ENCODE measurements at places on chromosomes 12 and 14.

- H3K27ac ChIP-seq = no peak overlapping the region
- H3K36me3 ChIP-seq = peaks cover 25% of the 10 kb centered on the region
- no peaks in the 10 kb centered on the region for H3K27me3 ChIP-seq
- H3K4me1 ChIP-seq = no peaks in the 10 kb centered on the region
Measured at GRCh38 chr12:108846290-108846701, 11.1 kb downstream of the SSH1 start.

DNA sequence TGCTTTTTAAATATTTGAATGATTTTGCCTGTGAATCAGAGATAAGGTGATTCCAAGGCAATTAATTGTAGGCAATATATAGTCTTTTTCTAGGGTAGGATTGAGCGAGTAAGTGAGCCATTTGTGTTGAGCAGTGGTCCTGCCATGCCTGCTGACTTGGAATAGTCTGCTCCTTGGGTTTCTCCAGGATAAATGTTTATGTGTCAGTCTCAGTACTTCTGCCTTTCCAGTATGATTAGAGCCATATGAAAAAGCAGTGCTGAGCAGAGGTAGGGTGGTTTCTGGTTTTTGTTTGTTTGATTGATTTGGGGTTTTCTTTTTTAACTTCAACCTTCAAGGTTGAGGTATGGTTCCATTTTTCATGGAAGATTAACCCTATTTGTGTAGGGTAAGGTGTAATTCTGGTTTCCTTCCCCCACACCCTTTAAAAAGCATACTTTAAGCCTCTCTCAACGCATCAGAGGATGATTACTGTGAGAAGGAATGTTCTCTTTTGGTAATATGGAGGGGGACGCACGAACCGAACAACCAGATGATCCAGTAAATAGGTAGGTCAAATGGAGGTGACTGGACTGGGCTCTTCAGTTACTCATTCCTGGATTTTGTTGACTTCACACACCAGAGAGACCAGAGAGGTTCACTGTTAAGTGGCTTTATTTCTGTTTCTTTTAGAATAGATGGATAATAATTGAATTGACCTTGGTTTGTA is 22.7 kb downstream of the FRMD6 start:
- no peak overlapping the region for H3K27ac ChIP-seq
- no peak for DNase-seq
- no peaks in the 10 kb centered on the region for H3K36me3 ChIP-seq
- H3K4me1 ChIP-seq = no peaks in the 10 kb centered on the region

GRCh38 chr14:101185946-101186345 is 282.4 kb upstream of the RTL1 start:
- H3K27ac ChIP-seq = no peak overlapping the region
- no peaks in the 10 kb centered on the region for H3K36me3 ChIP-seq
- H3K27me3 ChIP-seq = no peaks in the 10 kb centered on the region
- no peak overlapping the region for H3K4me3 ChIP-seq
- H3K4me1 ChIP-seq = no peaks in the 10 kb centered on the region

DNA sequence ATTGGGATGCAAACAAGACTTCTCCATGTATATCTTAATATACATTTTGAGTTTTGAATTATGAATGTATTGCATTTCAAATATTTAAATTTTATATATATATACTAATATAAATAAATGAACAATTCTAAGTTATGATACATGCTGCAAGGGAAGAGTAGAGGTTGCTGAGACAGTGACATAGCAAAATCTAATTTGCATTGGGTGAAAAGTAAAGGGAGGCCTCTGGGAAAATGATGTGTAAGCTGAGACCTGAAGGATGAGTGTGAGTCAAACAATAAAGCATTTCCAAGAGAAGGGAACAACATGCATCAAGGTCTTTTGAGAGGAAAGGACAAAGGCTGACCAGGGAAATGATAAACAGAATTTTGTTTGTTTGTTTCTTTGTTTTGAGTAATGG is 62.9 kb upstream of the PTPRQ start:
- DNase-seq = no peak
- H3K4me1 ChIP-seq = no peaks in the 10 kb centered on the region
- no peak overlapping the region for H3K27ac ChIP-seq
- no peaks in the 10 kb centered on the region for H3K36me3 ChIP-seq
- H3K4me3 ChIP-seq = no peak overlapping the region
- no peaks in the 10 kb centered on the region for H3K27me3 ChIP-seq

GRCh38 chr12:92111256-92111655 is 34.4 kb downstream of the BTG1 start:
- H3K4me1 ChIP-seq = no peaks in the 10 kb centered on the region

DNA sequence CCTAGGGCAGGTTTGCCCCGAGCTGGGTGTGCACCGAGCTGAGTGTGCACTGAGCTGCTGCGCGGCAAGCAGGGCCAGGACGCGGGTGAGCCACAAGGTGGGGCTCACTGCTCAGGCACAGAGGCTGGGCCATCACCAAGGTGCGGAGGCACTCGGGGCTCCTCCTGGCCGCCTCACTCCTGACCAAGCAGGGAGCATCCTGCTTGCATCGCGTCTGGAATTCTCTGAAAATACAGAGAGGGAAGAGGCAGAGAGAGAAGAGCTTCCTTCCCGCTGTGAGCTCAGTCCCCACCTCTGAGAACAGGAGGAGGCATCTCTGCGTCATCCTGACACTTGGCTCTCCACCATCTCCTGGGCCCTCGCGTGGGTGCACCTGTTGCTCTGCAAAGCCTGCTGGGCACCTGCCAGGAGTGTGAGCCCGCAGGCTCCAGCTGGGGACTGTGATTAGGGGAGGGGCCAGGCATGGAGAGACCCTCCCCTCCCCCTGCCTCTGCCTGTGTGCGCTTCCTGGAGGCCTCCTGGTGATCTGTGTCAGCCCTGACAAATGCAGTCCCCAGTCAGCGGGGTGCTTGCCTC is 116.3 kb downstream of the GLT1D1 start:
- H3K27ac ChIP-seq = no peak overlapping the region
- DNase-seq = no peak

DNA sequence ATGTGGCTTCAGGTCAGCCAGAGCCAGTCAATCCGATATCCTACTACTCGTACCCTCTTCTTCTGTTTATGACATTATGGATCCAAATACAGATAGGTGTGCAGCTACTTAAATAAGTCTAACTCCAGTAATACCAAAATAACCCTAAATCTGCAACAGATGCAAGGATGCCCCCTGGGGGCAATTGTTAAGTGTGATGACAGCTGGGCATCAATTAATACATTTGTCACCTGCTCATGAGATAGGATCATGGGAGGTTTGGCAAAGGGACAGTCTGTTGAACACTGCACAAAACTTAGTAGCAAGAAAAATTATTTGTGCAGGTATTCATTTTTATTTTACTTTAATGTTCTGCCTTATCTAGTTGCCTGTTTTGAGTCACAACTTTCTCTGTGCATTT is 83.2 kb downstream of the SLC38A6 start:
- no peaks in the 10 kb centered on the region for H3K4me1 ChIP-seq
- H3K27me3 ChIP-seq = no peaks in the 10 kb centered on the region
- DNase-seq = no peak
- no peak overlapping the region for H3K4me3 ChIP-seq

DNA sequence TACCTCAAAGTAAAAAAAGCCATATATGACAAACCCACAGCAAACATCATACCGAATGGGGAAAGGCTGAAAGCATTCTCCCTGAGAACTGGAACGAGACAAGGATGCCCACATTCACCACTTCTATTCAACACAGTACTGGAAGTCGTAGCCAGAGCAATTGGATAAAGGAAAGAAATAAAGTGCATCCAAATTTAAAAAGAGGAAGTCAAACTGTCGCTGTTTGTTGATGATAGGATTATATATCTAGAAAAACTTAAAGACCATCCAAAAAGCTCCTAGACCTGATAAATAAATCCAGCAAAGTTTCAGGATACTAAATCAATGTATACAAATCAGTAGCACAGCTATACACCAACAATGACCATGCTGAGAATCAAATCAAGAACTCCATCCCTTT is 5.2 kb downstream of the NDUFA12 start:
- H3K4me1 ChIP-seq = peaks cover 14% of the 10 kb centered on the region
- H3K27ac ChIP-seq = no peak overlapping the region
- peaks cover 18% of the 10 kb centered on the region for H3K36me3 ChIP-seq
- no peaks in the 10 kb centered on the region for H3K27me3 ChIP-seq

GRCh38 chr12:94898388-94898787 is 105.1 kb downstream of the NDUFA12 start:
- no peak overlapping the region for H3K4me3 ChIP-seq
- no peaks in the 10 kb centered on the region for H3K4me1 ChIP-seq
- H3K36me3 ChIP-seq = no peaks in the 10 kb centered on the region

- no peak overlapping the region for H3K4me3 ChIP-seq
- no peaks in the 10 kb centered on the region for H3K36me3 ChIP-seq
- DNase-seq = no peak
- H3K27ac ChIP-seq = no peak overlapping the region
- H3K4me1 ChIP-seq = no peaks in the 10 kb centered on the region
Measured at GRCh38 chr12:64187370-64187769, 34.7 kb downstream of the KICS2 start.

DNA sequence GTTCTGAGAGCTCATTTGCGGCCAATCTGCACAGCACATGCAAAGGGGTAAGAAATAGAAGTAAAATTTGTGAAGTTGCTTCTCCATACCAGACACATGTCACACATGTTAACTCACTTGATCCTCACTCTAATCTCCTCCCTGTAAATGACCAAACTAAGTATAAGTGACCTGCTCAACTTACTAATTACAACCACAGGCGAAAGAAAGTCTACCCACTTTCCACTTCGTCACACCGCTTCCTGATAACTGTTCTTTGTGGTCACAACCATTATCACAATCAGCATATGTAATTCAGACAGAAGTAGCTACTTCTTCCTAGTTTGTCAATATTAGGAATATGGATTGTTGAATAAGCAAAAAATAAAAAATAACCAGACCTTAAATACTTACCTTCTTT is 293.7 kb upstream of the CLEC14A start:
- no peak overlapping the region for H3K4me3 ChIP-seq
- DNase-seq = no peak
- no peaks in the 10 kb centered on the region for H3K36me3 ChIP-seq

DNA sequence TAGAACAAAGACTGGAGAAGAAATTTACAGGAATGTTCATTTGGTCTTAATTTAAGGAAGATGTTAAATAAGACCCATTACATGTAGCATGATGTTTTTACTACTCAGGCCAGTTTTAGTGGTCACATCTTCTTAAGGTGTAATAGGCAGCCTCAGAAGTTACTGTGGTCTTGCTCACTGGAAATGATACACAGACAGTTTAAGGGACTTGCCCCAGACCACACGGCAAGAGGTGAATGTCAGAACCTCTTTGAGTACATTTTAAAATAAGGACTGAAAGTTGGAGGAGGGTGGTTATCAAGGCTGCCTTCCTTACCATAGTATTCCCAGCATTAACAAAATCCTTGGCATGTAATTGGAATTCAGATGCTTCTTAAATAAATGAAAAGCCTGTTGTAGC is 37.9 kb downstream of the LRRK2 start:
- no peaks in the 10 kb centered on the region for H3K4me1 ChIP-seq
- no peak overlapping the region for H3K4me3 ChIP-seq
- DNase-seq = no peak
- no peaks in the 10 kb centered on the region for H3K36me3 ChIP-seq
- H3K27ac ChIP-seq = no peak overlapping the region

- no peaks in the 10 kb centered on the region for H3K27me3 ChIP-seq
- no peaks in the 10 kb centered on the region for H3K4me1 ChIP-seq
- H3K4me3 ChIP-seq = no peak overlapping the region
- no peaks in the 10 kb centered on the region for H3K36me3 ChIP-seq
- H3K27ac ChIP-seq = no peak overlapping the region
- DNase-seq = no peak
Measured at GRCh38 chr14:32564596-32564995, 235.5 kb downstream of the AKAP6 start.

DNA sequence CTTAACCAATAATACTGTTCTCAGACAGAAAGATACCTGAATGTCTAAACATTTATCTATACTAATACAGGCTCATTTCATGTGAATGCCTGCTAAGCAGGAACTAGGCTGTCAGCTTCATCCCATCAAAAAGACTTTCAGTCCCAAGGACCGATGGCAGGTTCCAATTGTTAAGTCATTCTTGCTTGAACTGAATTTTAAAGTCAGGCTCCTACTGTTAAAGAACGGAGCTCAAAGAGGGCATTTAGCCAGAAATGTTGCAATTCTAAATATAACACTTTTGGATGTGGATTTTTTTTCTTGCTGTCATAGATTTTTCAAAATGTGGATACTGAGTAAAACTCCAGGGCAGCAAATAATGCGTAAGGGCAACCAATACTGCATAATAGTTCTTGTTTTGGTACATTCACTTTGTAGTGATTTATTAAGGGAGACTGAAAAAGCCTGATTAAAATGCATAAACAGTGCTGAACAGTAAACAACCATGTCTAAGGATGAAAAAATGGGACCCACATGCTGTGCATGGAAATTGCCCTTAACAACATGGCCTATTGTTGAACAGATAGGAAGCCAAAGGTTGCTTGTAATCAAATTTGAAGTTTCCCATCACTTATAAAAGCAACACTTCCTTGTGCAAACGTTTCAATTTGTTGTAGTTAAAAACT is 38.6 kb upstream of the DBX2 start:
- no peaks in the 10 kb centered on the region for H3K36me3 ChIP-seq
- H3K27ac ChIP-seq = no peak overlapping the region

DNA sequence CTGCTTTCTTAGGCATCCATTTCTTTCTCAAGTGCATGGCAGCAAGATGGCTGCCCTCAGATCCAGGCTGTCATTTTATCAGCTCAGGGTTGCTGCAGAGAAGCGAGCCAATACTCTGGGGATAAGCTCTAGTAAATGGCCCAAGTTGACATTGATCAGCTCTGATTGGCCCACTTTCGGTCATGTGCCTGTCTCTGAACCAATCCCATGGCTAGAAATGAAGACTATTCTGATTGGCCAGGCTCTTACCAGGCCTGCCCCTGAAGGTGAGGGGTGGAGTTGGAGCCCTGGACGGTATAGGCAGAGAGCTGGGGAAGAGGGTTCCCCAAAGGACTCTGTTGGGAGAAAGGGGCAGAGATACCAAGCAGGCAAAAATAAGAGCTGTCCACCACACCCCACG is 41.4 kb downstream of the MYO1H start:
- peaks cover 2% of the 10 kb centered on the region for H3K27me3 ChIP-seq
- no peak for DNase-seq
- H3K4me3 ChIP-seq = no peak overlapping the region
- H3K27ac ChIP-seq = no peak overlapping the region
- H3K4me1 ChIP-seq = no peaks in the 10 kb centered on the region

GRCh38 chr12:124188561-124189405 is 106.1 kb upstream of the RFLNA start:
- no peaks in the 10 kb centered on the region for H3K4me1 ChIP-seq
- no peak overlapping the region for H3K4me3 ChIP-seq
- no peak overlapping the region for H3K27ac ChIP-seq
- H3K27me3 ChIP-seq = no peaks in the 10 kb centered on the region

- H3K27ac ChIP-seq = no peak overlapping the region
- no peak for DNase-seq
- no peak overlapping the region for H3K4me3 ChIP-seq
- no peaks in the 10 kb centered on the region for H3K4me1 ChIP-seq
- H3K27me3 ChIP-seq = no peaks in the 10 kb centered on the region
Measured at GRCh38 chr14:101058571-101058970, 155.0 kb upstream of the RTL1 start.

DNA sequence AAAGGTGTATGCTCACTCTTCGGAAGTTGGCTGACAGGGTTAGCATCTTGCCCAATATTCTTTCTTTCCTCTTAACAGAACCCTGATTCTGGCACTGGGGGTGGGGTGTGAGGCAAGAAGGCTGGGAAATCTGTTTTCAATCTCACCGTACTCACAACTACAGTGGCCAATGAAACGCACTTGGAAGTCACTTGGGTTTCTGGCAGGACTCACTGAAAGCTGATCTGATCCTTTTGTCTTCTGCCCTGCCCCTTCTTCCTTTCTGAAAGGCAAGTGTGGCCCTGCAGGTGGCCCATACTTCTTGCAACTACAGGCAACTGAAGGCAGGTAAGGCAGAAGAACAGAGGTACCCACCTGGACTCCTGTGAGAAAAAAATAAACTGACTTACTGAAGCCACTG is 106.9 kb downstream of the STXBP6 start:
- no peak for DNase-seq
- no peaks in the 10 kb centered on the region for H3K4me1 ChIP-seq
- H3K27ac ChIP-seq = no peak overlapping the region
- no peaks in the 10 kb centered on the region for H3K27me3 ChIP-seq
- H3K36me3 ChIP-seq = no peaks in the 10 kb centered on the region
- no peak overlapping the region for H3K4me3 ChIP-seq
